Right renal cortex interstitium (tissue), 3 donors: ENCODE measurements at places on chromosomes 4 and X. TPM values are rescaled to one million over a fixed set of nuclear protein-coding genes. Genes with fewer than 3 reads are reported as not detected.
A peak's percentile ranks its signal among the peaks of the same experiment; 100 is the strongest.

Gene PDE6B
- 38.2 TPM for polyA plus RNA-seq

Gene BEND4
- 1.5 TPM for polyA plus RNA-seq

Gene PDLIM3
- polyA plus RNA-seq = 4.6 TPM

Gene SMARCAD1
- polyA plus RNA-seq = 67.2 TPM

Gene CMC4
- 9.3 TPM for polyA plus RNA-seq

Gene DDX60
- polyA plus RNA-seq = 12.4 TPM

Gene PRAF2
- 32.2 TPM for polyA plus RNA-seq

Gene FGF5
- polyA plus RNA-seq = 0.10 TPM

Gene ETNPPL
- polyA plus RNA-seq = 0.28 TPM

Gene PGRMC2
- 137 TPM for polyA plus RNA-seq

Gene ZAR1
- not detected for polyA plus RNA-seq

Gene RAP1GDS1
- 37.5 TPM for polyA plus RNA-seq

Gene PTPN13
- 139 TPM for polyA plus RNA-seq

DNA sequence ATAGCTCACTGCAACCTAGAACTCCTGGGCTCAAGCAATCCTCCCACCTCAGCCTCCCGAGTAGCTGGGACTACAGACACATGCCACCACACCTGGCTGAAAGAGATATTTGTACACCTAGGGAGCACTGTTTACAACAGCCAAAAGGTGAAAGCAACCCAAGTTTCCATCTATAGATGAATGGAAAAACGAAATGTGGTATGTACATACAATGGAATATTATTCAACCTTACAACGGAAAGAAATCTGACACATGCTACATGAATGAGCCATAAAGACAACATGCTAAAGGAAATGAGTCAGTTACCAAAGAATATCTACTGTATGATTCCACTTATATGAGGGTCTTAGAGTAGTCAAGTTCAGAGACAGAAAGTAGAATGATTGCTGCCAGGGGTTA, 52.2 kb downstream of the ABCG2 start:
- DNase-seq = no peak

GRCh38 chr4:185110375-185110823, 32.7 kb upstream of the SLC25A4 start:
- no peak for DNase-seq

DNA sequence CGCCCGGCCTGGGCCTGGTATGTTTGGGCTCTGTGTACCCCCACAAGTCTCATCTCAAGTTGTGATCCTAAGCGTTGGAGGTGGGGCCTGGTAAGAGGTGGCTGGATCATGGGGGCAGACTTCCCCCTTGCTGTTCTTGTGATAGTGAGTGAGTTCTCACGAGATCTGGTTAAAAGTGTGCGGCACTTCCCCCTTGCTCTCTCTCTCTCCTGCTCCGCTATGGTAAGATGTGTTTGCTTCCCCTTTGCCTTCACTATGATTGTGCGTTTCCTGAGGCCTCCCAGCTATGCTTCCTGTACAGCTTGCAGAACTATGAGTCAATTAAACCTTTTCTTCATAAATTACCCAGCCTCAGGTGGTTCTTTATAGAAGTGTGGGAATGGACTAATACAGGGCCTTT, 53.0 kb downstream of the CHST7 start:
- DNase-seq = no peak

- DNase-seq = no peak
Measured at GRCh38 chr4:97513917-97514316, 629.4 kb downstream of the STPG2 start.

DNA sequence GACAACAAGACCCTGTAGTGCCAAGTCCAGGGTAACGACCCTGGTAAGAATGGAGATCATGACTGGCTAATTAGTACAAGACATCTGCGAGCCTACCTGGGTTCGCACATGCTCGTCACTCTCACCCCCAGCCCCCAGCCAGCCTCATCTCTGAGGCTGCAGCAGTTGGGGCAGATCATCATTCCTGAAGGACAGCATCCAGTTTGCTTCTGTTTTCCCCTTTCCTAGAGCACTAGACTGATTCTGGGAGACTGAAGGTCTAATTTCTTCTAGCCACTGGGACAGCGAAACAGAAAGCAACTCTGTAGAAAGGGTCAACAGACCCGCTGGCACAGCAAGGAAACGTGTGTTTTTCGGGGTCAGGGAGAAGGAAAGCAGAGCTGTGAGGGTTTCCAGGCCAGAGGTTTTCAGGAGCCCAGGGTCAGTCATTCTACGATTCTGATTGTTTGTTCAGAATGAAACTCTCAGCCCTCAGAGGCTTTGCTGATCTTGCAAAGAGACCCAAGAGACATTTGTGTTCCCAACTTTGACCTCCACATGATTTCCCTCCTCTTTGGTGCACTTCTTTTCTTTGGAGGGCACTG, 343.1 kb upstream of the NOCT start:
- no peak for DNase-seq

GRCh38 chrX:19602866-19603622, 87.7 kb upstream of the MAP3K15 start:
- DNase-seq = no peak

GRCh38 chr4:98505992-98506391, 152.4 kb downstream of the TSPAN5 start:
- DNase-seq = no peak

GRCh38 chrX:20668550-20668949, 401.8 kb upstream of the RPS6KA3 start:
- no peak for DNase-seq

- DNase-seq = no peak
Measured at GRCh38 chr4:145873901-145874300, 64.7 kb downstream of the ZNF827 start.

- DNase-seq = no peak
Measured at GRCh38 chr4:102824398-102824797, 3.0 kb downstream of the UBE2D3 start.

DNA sequence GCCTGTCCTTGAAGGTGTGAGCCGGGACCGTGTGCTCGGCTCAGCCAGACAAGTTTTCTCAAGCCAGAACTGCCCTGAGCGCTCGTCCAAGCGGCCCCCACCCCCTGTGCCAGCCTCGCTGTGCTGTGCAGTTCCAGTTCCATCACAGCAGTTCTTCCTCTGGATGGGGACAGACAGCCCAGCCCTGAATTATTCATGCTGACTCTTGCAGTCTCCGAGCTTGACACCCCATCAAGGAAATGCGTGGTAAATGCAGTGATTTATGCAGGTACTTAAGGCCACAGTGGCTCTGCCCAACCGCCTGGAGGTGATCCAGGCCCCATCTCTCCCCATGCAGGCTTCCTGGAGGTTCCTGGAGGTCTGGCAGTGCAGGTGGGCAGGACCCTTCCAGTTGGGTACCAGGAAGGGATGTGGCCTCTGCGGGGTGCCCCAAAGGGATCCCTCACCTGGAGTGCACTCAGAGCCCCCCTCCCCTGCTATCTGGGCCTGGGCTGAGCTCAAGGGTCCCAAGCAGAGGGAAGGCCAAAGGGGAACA, 44.8 kb upstream of the HMX1 start:
- DNase-seq = no peak

DNA sequence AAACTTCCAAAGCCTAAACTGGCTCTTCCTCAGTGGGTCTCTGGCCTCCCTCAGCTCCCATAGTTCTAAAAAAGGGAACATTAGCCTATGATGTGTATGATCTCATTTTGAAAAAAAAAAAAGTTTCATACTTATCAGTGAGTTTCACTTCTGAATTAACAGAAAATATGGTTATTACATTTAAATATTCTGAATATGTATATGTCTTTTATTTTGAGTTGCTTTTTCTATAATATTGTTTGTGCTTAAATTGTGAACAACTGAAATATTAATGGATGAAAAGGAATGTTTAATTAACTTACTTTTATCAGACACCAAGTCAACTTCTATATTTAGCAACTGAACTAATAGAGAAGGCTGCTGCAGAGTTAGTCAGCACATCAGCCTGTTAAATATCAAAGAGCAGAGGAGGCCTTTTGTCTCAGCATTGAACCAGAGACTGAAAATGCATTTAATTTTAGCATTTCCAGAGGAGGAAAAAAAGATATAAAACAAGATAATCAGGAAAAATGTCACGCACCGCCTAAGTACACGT, 20.4 kb upstream of the FHL1 start:
- no peak for DNase-seq

DNA sequence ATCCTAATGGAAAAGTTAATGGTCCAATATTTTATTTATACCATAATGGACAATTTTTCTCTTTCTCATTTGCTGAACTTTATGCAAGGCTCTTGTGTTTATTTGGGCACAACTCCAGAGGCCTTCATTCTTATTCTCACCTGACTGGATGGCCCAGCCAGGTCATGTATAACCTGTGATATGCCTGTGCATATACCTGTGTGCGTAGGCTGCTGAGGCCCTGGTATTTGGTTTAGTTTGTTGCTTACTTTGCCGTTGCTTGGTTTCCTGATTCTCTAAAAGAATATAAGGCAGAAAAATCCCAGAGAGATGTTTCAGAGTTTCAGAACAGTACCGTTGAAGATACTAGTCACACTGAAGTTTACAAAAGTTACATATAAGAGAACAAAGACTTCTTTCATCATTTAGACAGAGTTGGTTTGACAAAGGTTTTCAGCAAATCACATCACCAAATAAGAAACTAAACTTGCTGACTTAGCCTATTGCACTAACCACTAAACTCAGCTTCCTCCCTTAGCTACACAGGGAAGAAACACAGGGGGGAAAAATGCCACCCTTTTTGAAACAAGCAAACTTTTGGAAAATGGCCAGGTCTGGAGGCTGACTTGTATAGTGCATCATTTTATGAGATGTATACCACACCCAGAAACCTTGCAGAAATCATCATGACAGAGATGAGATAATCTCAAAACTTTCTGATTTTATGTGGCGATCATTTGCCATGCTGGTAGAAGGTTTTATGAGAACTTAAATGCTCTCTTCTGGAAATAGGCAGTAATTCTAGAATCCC, 248.5 kb downstream of the GRIA3 start:
- no peak for DNase-seq

GRCh38 chrX:66654411-66654810, 15.5 kb upstream of the EDA2R start:
- DNase-seq = no peak

- DNase-seq = peak; percentile 39
Measured at GRCh38 chr4:183249854-183250253, 70.2 kb downstream of the CLDN22 start.

DNA sequence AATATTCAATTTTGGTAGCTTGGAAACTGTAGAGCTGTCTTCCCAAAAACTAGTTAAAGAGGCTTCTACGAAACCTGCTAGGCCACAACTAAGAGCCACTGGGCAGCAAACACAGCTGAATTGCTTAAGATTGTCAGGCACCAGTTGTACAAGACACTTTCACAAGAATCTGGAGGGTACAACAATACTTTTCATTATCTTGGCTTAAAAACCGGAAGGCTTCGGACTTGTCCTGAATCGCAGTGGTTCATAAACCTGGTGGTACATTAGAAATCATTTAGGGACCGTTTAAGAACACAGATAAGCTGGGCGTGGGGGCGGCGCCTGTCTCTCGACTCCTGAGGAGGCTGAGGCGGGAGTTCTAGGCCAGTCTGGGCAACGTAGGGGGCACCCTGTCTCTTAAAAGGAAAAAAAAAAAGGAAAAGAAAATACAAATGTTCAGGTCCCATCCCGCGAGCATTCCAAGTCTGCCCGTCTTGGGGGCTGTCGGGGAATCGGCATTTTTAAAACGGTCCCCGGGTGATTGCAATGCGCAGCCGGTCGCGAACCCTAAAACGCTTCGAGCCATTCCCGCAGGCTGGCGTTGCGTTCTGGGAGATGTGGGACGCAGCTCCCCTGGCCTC, 763 bp downstream of the PYURF start:
- peak; percentile 21 for DNase-seq

- no peak for DNase-seq
Measured at GRCh38 chr4:121155893-121156292, 8.2 kb downstream of the TNIP3 start.

DNA sequence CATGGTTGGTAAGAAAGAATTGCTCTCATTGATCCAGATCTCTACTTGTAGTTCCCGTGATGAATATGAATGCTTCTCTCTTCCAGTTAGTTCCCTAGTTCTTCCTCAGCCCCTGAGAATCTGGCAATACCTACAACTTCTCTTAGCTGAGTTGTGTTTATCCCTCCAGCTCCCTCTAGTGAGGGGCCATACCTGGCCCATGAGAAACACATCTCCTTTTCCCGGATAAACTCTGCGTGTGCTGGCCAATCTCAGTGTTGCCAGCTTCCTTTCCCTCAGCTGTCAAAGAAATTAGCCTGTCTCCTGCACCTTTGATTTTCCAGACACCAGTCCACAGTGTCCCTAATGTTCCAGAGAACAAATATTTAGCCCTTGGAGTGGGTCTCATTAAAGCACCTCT, 5.7 kb downstream of the CBLL2 start:
- DNase-seq = no peak

- no peak for DNase-seq
Measured at GRCh38 chr4:87078987-87079486, 141.4 kb downstream of the KLHL8 start.

GRCh38 chr4:90982813-90983212, 855.6 kb downstream of the CCSER1 start:
- DNase-seq = no peak

- no peak for DNase-seq
Measured at GRCh38 chr4:14125375-14126129, 498.0 kb upstream of the BOD1L1 start.

DNA sequence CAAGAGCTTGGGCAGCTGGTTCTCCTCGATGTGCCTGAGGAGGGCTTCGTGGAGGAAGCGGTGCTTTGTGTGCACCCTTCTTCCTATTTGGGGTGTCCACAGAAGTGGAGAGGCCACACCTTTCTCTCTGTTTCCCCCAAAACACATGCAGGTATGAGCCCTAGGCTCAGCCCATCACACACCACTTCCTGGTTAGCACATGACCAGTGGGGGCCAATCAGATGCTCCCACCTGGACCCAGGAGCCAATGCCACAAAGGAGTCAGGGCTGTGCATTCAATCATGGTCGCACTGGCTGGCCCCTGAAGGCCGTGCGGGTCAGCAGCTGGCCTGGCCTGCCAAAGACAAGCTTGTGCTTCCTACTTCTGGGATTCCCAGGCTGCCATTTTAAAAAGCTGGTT, 51.4 kb downstream of the PPP2R2C start:
- DNase-seq = no peak

- no peak for DNase-seq
Measured at GRCh38 chr4:77701121-77701520, 95.5 kb downstream of the CXCL13 start.

DNA sequence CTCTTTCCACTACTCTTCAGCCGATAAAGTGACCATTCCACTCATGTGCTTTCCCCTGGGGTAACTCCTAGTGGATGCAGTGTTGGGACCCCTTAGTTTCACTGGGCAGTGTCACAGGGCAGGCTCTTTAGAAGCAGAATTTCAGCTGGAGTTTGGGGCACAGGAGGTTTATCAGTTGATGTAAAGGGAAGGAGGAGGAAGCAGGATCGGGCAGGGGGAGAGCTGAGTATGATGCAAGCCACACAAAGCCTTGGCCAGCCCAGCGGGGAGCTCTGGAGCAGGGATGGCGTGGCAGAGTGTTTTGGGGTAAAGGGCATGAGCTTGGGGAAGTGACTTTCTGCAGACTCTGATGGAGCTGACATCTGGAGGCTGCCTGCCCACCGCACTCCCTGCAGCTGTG, 19.3 kb downstream of the WDR13 start:
- no peak for DNase-seq

GRCh38 chr4:181528570-181529184, 714.5 kb upstream of the TENM3 start:
- DNase-seq = peak; percentile 62

GRCh38 chrX:70092247-70092646, 30.0 kb downstream of the OTUD6A start:
- no peak for DNase-seq

GRCh38 chr4:113531572-113531971, 230.0 kb downstream of the CAMK2D start:
- DNase-seq = no peak

GRCh38 chr4:111011458-111011857, 388.6 kb upstream of the PITX2 start:
- no peak for DNase-seq
